Inflammatory macrophage treated with lipopolysaccharide for 4 hours (primary cell): ENCODE measurements at places on chromosomes 1 and 21.

GRCh38 chr1:152479792-152480595, 30.6 kb upstream of the LCE5A start:
- peak; percentile 52 for DNase-seq

DNA sequence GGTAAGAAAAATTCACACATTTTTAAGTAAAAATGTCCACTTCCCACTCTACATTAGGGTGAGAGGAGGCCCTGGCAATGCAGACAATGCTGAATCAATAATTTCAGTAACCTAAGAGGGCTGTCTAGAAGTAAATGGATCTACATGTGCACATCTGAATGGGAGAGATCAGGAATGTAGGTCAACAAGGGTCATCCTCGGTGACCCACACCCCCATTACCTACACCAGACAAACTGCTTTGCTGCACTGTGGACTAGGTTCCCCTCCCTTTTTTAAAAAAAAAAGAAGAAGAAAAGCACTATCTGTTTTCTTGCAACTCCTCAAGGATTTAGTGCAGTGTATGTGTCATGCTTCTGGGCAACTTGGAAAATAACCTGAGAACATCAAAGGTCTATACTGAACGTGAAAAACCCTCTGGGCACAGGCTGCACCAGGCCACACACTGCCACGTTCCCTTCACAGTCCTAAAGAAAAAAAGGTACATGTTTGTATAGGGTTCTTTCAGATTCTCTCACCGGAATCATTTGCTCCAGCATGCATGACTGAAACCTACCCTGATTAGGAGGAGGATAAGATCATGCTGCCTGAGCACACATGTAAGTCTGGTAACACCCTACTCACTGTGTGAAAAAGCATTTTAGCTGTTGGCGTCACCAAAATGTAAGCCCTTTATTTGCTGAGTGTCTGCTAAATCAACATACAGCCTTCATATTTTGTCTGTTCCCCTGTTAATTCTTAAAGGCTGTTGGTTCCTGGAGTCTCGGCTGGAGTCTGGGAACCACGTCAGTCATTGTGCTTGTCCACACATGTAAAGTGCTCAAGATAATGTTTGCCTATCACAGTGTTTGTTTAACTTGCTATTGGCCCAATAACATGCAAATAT, 341.0 kb downstream of the SMYD3 start:
- DNase-seq: no peak

- DNase-seq: peak; percentile 28
Observed at GRCh38 chr1:26838474-26839338, 12.2 kb downstream of the ZDHHC18 start.

- no peak for DNase-seq
Observed at GRCh38 chr1:1630965-1631781, 800 bp upstream of the MMP23B start.

DNA sequence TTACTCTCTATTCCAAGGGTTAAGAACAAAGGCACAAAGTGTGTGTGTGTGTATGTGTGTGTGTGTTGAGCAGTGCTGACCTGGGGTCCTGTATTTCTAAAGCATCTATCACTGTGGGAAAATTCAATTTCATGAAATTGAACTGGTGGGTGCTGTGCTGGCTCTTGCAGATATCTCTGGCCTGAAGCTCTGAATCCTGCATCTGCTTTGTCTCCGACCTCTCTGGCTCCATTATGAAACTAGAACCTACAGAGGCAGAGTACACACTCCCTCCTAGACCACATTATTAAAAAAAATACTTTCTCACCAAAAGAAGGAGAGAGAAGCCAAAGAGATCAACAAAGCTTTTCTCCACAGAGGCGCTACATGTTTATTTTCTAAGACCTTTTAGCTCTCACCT, 88.4 kb upstream of the PDE4B start:
- DNase-seq: no peak

- no peak for DNase-seq
Observed at GRCh38 chr1:11187000-11187399, 2.2 kb upstream of the ANGPTL7 start.

DNA sequence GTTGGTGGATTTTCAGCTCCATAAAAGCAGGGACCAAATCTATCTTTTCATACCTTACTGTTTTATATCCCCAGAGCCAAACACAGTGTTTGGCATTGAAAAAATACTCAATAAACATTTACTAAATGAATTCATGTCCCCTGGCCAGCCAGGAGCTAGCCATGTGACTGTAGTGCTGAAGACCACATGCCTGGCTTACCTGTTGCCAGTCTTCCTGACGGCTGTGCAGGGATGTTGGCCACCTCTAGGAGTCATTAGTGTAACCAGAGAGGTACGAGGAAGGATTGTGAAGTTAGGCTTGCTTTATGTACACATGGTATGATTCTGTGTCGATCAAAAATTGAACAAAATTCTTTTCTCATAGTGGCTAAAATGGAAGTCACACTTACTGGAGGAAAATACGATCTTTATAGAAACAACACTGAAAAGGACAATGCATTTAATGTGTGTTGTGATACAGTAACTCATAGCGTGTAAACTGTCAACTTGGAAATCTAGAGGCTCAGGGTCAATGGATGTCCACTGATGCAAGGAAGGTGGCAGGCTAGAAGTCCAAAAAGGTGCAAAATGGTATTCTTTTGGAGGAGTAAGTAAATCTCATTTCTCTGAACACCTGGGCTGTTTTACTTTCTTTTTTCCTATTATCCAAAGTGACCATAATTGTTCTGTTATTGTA, 60.9 kb downstream of the FGGY start:
- DNase-seq: no peak

DNA sequence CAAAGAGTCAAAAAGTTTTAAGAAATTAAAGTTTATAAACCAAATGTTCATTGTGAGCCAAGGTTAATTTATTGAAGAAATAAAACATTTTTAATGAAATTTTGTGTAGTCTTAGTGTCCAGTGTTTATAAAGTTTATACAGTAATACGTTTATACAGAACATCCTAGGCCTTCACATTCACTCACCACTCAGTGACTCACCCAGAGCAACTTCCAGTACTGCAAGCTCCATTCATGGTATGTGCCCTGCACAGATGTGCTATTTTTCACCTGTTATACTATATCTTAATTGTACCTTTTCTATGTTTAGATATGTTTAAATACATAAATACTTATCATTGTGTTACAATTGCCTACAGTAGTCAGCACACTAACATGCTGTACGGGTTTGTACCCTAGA, 33.6 kb downstream of the TYW3 start:
- DNase-seq: no peak

GRCh38 chr1:97461782-97462181, 459.1 kb downstream of the DPYD start:
- DNase-seq: peak; percentile 27

DNA sequence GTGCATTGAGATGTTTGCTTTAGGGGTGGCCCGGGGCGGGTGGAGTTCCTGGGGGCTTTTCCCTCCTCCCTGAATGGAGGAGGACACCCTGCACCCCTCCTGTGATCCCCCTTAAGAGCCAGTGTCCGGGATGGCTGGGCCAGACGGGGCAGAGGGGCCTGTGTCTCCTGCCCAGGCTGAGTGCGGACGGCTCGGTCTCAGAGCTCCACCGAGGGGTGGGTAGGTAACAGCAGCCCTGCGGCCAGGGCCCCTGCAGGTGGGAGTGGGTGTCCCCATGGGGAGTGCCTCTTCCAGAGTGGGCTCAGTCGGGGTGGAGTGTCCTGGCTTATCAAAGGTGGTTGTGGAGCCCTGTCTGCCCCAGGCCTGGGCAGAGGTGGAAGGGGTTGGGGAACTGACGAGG, 23.1 kb downstream of the TP73 start:
- DNase-seq: no peak

- no peak for DNase-seq
Observed at GRCh38 chr1:43438953-43439581, 14.7 kb downstream of the HYI start.

GRCh38 chr1:155320252-155320651, 442 bp upstream of the RUSC1 start:
- no peak for DNase-seq

DNA sequence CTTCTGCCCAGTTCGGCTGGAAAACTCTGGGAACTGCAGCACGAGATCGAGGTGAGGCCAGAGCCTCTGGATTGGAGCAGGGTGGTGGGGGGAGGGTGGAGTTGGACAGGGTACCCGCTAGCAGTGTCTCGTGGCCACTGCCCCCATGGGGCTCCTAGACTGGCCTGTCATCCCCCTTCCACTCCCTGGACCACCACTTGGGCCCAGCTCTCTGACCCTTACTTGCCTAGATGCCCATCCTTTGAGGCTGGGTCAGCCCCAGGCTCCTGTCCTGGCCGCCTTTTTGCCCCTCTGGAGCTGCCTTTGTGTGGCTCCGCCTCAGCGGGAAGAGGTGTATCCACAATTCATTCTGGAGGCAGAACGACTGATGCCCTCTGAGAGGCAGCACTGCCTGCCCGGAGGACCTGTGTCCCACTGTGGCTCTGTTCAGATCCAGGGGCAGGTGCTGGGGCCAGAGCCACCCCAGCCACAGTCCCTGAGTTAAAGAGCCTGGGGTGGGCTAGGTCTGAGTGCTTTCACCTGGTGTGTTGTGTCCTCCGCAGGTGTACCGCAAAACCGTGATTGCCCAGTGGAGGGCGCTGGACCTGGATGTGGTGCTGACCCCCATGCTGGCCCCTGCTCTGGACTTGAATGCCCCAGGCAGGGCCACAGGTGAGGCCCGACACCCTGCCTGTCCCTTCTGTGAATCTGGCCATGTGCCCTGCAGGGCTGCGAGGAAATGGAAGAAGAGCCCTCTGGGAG, 17.7 kb downstream of the FAAH start:
- no peak for DNase-seq

DNA sequence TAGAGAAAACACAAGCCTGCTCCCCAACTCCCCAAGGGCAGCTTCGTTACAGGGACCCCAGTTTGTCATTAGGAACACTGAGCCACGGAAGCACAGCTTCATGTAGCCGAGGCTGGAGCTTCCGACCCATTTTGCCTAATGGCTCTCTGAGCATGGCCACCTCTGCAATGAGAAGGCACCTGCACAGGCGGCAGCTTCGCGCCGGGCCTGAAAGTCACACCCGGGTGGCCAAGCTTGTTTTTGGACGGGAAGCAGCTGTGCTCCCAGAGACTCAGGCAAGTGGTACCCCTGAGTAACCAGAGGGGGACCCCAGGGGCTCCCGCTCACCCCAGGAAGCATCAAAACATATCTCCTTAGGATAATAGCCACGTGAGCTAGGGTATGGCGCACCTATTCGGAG, 80.9 kb downstream of the SLC66A1 start:
- DNase-seq: no peak
